A549 treated with RU486 at 1 μM for 4 hours (cell line): ENCODE measurements at places on chromosomes 2 and 18. TPM values are rescaled to one million over a fixed set of nuclear protein-coding genes. Genes with fewer than 3 reads are reported as not detected.

The KIF1A gene
- total RNA-seq, result 0.56 to 0.75 TPM (median 0.66 TPM) in 5 replicates

The FOSL2 gene
- total RNA-seq, result 39.0 to 53.5 TPM (median 47.6 TPM) in 5 replicates

The IL1A gene
- total RNA-seq, result 0.10 to 0.23 TPM (median 0.12 TPM) in 5 replicates

The EFR3B gene
- 11.7 to 14.9 TPM (median 13.9 TPM) in 5 replicates for total RNA-seq

The CNGA3 gene
- 0.02 to 0.06 TPM in 2 of 5 replicates, not detected in the others for total RNA-seq

The FTCDNL1 gene
- total RNA-seq, result 1.8 to 2.8 TPM (median 2.5 TPM) in 5 replicates

The SH3RF3 gene
- 0.25 to 0.52 TPM (median 0.38 TPM) in 5 replicates for total RNA-seq

The TTR gene
- 1.8 TPM in 1 of 5 replicates, not detected in the others for total RNA-seq

The CXCR1 gene
- not detected in 5 replicates for total RNA-seq

The DIPK1C gene
- not detected in 5 replicates for total RNA-seq

The CACNB4 gene
- 0.02 to 0.32 TPM (median 0.15 TPM) in 4 of 5 replicates, not detected in the other for total RNA-seq

The GRB14 gene
- 3.5 to 6.5 TPM (median 5.2 TPM) in 5 replicates for total RNA-seq

The CRYGC gene
- not detected in 5 replicates for total RNA-seq

The TMEM178A gene
- 0.10 to 0.20 TPM (median 0.15 TPM) in 3 of 5 replicates, not detected in the others for total RNA-seq

The ERFE gene
- 6.1 to 10.0 TPM (median 8.4 TPM) in 5 replicates for total RNA-seq

The SAG gene
- total RNA-seq, result not detected in 5 replicates

The ERICH2 gene
- total RNA-seq, result not detected in 5 replicates

The GBX2 gene
- total RNA-seq, result 3.2 to 3.6 TPM (median 3.3 TPM) in 5 replicates

The GATA6 gene
- 2.0 to 2.9 TPM (median 2.6 TPM) in 5 replicates for total RNA-seq

The METTL4 gene
- total RNA-seq, result 5.0 to 6.2 TPM (median 5.6 TPM) in 5 replicates

The LYPD6B gene
- total RNA-seq, result not detected in 5 replicates

The MC4R gene
- total RNA-seq, result not detected in 5 replicates

The DPYSL5 gene
- 3.2 to 8.0 TPM (median 4.0 TPM) in 5 replicates for total RNA-seq

The TRIM43 gene
- total RNA-seq, result 0.06 TPM in 1 of 5 replicates, not detected in the others

The IL36G gene
- not detected in 5 replicates for total RNA-seq

The GCA gene
- total RNA-seq, result 5.4 to 8.3 TPM (median 7.5 TPM) in 5 replicates

The STON1 gene
- total RNA-seq, result 0.30 to 0.50 TPM (median 0.44 TPM) in 5 replicates

The SERPINB5 gene
- 0.05 to 0.11 TPM (median 0.07 TPM) in 3 of 5 replicates, not detected in the others for total RNA-seq

The BBS5 gene
- total RNA-seq, result 4.8 to 6.4 TPM (median 5.9 TPM) in 5 replicates

The COL4A3 gene
- 0.33 to 1.1 TPM (median 0.67 TPM) in 5 replicates for total RNA-seq

The HNRNPA3 gene
- total RNA-seq, result 359 to 444 TPM (median 396 TPM) in 5 replicates

The ACOXL gene
- total RNA-seq, result not detected in 5 replicates

The HNMT gene
- 0.49 to 1.8 TPM (median 0.85 TPM) in 5 replicates for total RNA-seq

The CREG2 gene
- 5.5 to 10.0 TPM (median 8.8 TPM) in 5 replicates for total RNA-seq

The SH2D6 gene
- 0.46 to 1.6 TPM (median 0.55 TPM) in 5 replicates for total RNA-seq

The LRRC30 gene
- not detected in 5 replicates for total RNA-seq

The TRIM54 gene
- total RNA-seq, result 0.46 to 0.95 TPM (median 0.48 TPM) in 5 replicates

The GNLY gene
- not detected in 5 replicates for total RNA-seq

The GPR155 gene
- total RNA-seq, result 0.09 to 1.5 TPM (median 0.34 TPM) in 5 replicates

The ANKRD30B gene
- total RNA-seq, result not detected in 5 replicates

The FEV gene
- total RNA-seq, result not detected in 5 replicates
